Right renal cortex interstitium (tissue), 3 donors: ENCODE measurements at places on chromosomes 4 and X. TPM values are rescaled to one million over a fixed set of nuclear protein-coding genes. Genes with fewer than 3 reads are reported as not detected.

DNA sequence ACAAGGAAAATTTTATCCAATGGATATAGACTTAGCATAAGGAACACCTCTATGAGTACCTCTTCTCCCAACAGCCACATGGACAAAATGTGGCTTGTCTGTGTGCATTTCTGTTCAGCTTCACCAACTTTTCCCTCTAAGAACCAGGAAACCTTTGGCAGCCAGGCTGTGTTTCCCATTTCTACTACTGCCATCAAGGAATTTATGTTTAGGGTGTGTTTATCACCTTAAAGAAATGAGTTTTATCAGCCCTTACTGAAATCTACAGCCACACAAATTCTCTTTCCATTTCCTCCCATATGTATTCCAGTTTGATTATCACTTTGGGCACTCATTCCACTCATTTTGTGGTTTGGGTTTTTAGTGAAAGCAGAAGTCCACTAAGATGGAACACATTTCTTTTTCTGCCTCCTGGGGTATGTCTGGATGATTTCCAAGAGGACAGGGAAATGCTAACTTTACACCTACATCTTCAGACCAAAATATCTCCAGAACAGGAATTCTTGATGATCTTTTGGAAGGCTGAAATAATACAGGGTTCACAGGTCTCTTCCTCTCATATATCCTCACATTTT lies 82.6 kb upstream of the MAOA start:
- no peak for DNase-seq

DNA sequence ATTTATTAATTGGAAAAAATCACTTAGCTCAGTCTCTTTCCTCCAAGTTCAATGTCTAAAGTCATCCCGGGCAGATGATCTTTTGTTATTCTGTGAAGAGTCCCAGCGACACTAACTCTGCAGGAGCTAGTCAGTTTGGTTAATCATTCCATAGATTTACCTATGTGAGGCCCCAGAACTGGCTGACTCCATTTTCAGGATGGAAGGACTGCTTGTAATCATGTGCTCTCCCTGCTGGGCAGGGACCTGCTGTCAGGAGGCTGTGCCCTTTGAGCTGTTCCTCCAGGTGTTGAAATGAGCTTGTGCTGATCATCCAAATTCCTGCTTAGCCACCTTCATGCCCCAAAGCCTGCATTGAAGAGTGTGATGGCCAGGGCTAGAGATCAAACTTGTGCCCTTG lies 169.8 kb downstream of the NHS start:
- no peak for DNase-seq

- DNase-seq = no peak
Measured at GRCh38 chr4:106584337-106584989, 215.9 kb upstream of the GIMD1 start.

The MAOB gene
- 54.4 TPM for polyA plus RNA-seq
